ENCODE measurements at places on chromosomes 4 and X.

- DNase-seq, result peak; percentile 61
Observed at GRCh38 chr4:54961357-54961975, 163.9 kb downstream of the KDR start.

- DNase-seq, result peak; percentile 94
Observed at GRCh38 chrX:67604979-67605703, 61.3 kb downstream of the AR start.

- DNase-seq, result no peak
Observed at GRCh38 chrX:110965409-110966090, 130.4 kb upstream of the PAK3 start.

GRCh38 chr4:131159261-131159660, 1989.8 kb upstream of the PCDH10 start:
- DNase-seq, result no peak

- DNase-seq, result no peak
Observed at GRCh38 chrX:68666580-68666979, 19.1 kb downstream of the STARD8 start.

GRCh38 chrX:19326567-19326966, 17.2 kb upstream of the PDHA1 start:
- DNase-seq, result no peak

- no peak for DNase-seq
Observed at GRCh38 chrX:2823795-2824386, 4.8 kb upstream of the GYG2 start.

DNA sequence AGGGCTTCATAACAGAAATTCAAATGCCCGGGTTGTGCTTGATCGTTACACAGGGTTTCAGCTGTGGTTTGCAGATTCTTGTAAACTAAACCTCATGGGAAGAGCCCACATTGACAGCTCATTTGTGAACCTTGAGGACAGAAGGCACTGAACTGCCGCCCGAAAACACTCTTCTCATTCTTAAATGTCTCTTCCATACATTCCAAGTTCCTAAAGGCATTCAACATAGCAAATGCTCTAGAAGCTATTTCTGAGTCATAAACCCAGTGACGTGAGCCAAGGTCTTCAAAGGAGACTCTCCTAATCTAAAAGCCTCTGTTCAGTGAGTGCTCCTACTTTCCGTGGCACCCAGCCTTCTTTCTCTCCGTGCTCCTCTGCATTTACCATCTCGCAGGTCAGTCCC, 737.8 kb upstream of the FRG1 start:
- peak; percentile 90 for DNase-seq

- peak; percentile 6 for DNase-seq
Observed at GRCh38 chr4:37561803-37562207, 124.4 kb downstream of the RELL1 start.

DNA sequence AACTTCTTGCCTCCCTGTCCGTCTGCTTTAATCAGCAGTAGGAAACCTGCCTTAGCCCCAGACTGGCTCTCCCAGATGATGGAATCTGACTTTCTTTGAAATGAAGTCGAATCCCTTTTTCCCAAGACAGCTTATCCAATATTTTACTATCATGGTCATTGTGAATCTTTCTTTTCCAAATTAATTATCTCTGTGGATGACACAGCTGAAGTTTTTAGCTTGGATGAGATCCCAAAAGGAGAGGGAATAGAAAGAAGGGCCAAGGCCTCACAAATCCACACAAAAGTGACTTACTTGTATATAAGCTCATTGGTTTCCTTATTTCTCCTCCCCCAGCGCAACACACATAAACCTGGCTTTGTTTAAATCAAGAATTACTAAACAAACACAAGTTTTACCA, 100.6 kb downstream of the RASL11B start:
- DNase-seq, result no peak

- no peak for DNase-seq
Observed at GRCh38 chr4:75953509-75953908, 12.7 kb upstream of the NAAA start.

- no peak for DNase-seq
Observed at GRCh38 chr4:26145212-26145611, 175.6 kb upstream of the RBPJ start.

DNA sequence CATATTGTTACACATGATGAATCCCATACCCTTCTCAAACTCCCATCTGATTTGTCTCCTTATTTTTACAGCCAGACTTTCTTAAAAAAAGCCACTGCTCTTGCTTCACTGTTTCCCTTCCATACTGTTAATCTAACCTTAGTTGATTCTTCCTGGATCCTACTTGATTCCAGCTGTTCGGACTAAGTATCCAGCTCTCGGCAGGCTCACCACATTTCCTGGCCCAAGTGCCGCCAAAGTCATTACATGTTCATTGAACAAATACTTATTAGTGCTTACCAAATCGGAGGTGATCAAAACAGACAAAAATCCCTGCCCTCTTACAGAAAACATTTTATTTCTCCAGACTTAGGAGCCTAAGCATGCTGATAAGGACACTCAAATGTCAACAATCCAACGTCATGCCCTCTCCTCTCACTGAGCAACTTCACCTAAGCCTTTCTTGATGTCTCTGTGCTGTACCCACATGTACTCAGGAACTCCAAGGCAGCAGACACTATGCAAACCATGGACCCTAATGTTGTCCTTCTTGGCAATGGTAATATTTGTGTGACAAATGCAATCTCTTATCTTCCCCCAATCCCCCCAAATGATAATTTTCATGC, 45.1 kb upstream of the C1QTNF7 start:
- no peak for DNase-seq
